ENCODE measurements at places on chromosomes 4 and X.

DNA sequence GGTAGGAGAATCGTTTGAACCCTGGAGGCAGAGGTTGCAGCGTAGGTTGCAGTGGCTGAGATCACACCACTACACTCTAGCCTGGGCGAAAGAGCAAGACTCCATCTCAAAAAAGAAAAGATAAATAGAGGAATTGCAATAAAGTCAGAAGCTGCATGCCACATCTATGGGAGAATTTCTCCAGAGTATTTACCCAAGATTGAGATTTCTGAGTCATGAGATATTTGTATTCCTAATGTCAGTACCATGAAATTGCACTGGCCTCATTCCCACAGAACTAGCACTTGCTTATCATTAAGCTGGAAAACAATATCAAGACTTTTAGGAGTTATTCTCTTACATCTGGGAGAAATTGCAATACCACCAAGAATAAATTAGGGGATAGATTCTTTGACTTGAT lies 37.4 kb downstream of the ASIC5 start:
- no peak for DNase-seq

GRCh38 chrX:151780621-151781020 lies 46.1 kb downstream of the CNGA2 start:
- DNase-seq: peak; percentile 92

GRCh38 chrX:3609810-3610209 lies 103.6 kb downstream of the PRKX start:
- DNase-seq: no peak

DNA sequence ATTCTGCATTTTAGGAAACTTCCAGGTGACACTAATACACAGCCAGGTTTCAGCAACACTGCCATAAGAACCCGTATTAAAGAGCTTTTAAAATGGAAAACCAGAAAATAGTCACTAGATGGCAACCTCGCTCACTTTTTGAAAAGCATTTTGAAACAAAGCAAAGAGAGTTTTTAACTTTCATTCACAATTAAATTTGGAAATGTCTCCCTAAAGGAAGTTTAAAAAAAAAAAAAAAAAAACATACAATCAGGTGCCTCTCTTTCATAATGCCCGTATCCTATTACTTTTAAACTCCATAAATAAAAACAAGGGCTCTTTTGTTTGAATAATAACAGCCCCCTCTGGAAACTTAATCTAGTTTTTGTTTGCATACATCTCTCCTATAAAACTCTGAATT lies 20.3 kb downstream of the MEPE start:
- no peak for DNase-seq

GRCh38 chrX:119015407-119016237 lies 41.2 kb downstream of the LONRF3 start:
- DNase-seq: no peak

DNA sequence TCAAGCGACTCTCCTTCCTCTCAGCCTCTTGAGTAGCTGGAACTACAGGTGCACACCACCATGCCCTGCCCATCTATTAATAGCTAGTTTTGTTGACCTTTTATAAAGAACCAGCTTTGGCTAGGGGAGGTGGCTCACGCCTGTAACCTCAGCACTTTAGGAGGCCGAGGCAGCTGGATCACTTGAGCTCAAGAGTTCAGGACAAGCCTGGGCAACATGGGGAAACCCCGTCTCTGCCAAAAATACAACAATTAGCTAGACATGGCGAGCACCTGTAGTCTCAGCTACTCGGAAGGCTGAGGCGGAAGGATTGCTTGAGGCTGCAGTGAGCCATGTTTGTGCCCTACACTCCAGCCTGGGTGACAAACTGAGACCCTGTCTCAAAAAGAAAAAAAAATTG lies 2.7 kb downstream of the TKTL1 start:
- no peak for DNase-seq

DNA sequence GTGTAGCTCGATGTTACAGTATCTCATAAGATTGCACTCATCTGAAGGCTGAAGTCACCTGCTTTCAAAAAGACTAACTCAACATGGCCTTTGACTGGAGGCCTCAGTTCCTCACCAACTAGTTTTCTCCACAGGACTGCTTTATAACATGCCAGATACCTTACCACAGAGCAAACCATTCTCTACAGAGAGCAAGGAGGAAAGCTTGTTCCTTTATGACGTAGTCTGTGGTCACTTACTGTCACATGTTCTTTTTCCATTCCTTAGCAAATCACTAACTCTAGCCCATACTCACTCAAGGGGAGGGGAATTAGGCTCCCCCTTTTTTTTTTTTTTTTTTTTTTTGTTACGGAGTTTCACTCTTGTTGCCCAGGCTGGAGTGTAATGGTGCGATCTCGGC lies 3.2 kb downstream of the THAP9 start:
- no peak for DNase-seq

- no peak for DNase-seq
Observed at GRCh38 chr4:165761963-165762362, 111.1 kb upstream of the TLL1 start.

DNA sequence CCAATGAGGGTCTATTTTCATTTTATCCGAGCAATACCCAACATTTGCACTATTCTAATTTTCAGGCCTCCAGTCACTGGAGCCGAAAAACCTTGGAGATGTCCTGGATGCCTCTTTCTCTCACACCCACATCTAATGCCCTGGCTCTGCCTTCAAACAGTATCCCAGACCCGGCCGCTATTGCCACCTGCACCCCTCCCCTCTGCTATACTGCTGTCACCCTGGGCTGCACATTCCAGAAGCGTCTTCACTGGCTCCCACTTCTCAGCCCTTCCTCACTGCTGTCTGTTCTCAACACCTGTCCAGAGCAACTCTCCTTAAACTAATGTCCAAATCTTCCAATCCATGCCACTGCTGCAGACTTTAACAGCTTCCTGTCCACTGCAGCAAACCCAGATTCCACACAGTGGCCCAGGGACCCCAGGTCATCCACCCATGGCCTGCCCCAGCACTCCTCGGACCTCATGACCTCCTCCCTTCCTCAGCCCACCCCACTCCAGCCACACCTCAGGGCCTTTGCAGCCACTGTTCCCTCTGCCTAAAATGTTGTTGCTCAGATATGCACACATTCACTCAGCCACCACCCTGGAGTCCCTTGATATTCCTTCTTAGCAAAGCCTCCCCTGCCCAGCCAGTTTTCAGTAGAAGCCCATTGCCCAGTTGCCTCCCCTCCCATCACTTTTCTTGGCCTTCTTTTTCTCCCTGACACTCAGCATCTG lies 30.5 kb upstream of the PPP2R2C start:
- DNase-seq: peak; percentile 54

DNA sequence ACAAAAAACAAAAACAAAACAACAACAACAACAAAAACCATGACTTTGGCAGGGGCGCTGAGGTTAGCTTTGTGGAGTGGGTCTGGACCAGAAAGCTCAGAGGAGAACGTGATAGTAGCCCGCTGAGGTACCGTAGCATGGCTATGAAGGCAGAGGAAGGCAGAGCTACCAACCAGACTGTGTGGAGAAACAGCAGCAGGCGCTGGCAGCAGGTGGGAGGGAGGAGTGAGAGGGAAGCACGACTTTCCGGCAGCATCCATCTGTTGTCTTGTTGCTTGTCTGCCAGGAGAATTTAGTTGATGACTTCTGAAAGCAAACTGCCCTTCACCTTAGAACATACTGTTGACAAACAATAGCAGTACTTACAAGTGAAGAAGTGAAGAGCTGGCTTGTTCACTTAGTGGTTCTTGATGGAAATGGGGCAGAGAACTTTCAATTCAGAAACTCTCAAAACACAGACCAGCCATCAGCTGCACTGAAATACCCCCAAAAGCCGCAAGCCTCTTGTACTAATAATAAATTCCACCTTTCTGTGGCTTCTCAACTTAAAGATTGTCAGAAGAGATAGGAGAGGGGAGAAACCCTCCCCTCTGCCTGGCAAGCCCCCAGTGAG lies 447.2 kb downstream of the SLITRK2 start:
- DNase-seq: no peak
